Posterior vena cava (tissue), 2 donors: ENCODE measurements at places on chromosomes 11 and 22. TPM values are rescaled to one million over a fixed set of nuclear protein-coding genes. Genes with fewer than 3 reads are reported as not detected.

DNA sequence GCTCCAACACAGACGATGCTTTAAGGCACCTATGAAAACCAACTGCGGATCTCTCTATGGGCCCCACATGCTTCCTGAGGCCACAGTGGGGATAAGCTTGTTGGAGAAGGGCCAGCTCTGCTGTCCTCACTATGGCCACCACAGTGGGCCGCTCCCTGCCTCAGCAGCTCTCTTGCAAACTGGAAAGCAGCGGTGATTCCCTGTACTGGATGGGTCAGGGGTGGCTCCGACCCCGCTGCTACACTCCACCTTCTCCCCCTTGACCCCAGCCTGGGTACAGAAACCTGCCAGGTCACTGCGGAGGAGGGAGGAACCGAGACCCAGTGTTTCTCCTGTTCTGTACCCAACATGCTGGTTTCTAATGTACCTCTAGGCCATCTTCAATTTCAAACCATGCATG, 403.9 kb downstream of the CTTN start:
- DNase-seq: no peak

- no peak for DNase-seq
These were observed 112.5 kb upstream of the ANO3 start for GRCh38 chr11:26219183-26220117.

GRCh38 chr11:130625578-130626306, 177.3 kb downstream of the ADAMTS15 start:
- DNase-seq: no peak

- DNase-seq: no peak
These were observed 4.1 kb upstream of the PLAAT2 start for GRCh38 chr11:63567044-63567840.

- DNase-seq: no peak
These were observed 10.6 kb upstream of the ARAP1 start for GRCh38 chr11:72762641-72763304.

GRCh38 chr11:63845303-63845702, 6.4 kb downstream of the MARK2 start:
- peak; percentile 43 for DNase-seq

GRCh38 chr11:61273178-61274078, 21.7 kb downstream of the VWCE start:
- DNase-seq: no peak

DNA sequence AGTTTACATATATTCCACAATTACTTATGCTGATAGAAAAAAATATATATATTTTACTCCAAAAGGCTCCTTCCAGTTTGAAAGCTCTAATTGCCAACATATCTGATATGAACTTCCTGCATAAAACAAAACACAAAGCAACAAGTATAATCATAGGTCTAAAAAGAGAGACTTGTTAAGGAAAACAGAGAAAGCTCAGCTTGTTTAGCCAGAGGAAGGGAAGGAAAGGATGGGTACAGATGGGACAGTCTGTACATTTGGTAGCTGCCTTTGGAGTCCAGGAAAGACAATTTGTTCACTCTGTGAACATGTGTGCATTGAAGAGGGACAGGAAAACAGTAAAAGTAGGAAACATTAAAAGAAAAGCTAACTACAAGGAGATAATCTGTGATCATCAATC, 45.7 kb upstream of the AKIP1 start:
- no peak for DNase-seq

The SHISA8 gene
- total RNA-seq: not detected
